ENCODE measurements at places on chromosomes 7 and 10.

- DNase-seq = no peak
These were observed 199.4 kb downstream of the TSPAN12 start for GRCh38 chr7:120658516-120658915.

DNA sequence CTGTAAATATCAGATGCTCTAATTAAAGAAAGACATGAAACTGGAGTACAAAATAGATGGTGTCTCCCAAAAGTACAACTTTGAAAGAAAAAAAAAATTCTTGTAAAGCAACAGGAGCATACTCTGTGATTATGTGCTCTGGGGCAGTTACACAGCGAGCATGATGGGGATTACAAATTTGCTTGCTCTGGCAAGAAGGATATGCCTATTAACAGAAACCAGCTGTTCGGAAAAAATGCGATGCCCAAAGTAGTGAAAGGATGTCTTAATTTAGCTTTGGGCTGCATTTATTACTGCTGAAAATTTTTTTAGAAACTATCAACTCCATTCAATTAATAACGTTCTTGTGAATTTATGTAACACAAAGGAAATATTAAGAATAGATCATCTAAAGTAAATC is 256.9 kb upstream of the TPK1 start:
- DNase-seq = no peak

- DNase-seq = no peak
These were observed 178.6 kb downstream of the GATA3 start for GRCh38 chr10:8233049-8233448.

DNA sequence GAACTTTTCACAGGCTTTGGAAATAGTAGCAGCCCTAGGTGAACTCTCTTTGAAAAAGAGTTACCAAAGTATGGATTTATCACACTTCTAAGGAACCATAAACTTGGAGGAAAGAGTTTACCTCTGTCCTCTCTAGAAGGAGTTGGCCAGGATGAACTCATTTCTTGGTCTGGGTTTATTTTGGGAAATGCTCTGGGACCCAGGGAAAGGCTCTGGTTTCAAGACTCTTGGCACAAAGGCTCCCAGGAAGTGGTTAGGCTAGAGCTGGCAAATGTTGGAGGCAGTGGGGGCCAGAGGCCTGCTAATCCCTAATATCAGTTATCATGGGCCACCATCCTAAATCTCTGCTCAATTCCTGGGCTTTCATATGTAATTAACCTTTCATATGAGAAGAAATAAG is 36.3 kb upstream of the CDK6 start:
- DNase-seq = no peak

DNA sequence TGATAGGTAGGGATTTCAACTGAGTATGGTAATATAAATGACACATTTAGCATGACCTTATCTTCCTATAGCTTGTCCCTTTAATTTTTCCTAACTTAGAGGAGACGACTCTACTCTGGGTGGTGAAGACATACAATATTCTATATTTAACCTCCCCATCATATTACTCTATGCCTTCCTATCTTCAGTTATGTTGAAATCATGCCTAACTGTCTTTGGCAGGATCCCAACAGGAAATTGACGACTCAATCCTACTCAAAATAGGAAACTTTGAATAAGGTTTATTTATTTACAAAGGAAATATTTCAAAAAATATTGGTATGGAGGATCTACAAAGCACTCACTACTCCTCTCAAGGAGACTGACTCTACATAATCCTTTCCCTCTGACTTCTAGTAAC is 24.1 kb upstream of the SEMA3A start:
- no peak for DNase-seq

DNA sequence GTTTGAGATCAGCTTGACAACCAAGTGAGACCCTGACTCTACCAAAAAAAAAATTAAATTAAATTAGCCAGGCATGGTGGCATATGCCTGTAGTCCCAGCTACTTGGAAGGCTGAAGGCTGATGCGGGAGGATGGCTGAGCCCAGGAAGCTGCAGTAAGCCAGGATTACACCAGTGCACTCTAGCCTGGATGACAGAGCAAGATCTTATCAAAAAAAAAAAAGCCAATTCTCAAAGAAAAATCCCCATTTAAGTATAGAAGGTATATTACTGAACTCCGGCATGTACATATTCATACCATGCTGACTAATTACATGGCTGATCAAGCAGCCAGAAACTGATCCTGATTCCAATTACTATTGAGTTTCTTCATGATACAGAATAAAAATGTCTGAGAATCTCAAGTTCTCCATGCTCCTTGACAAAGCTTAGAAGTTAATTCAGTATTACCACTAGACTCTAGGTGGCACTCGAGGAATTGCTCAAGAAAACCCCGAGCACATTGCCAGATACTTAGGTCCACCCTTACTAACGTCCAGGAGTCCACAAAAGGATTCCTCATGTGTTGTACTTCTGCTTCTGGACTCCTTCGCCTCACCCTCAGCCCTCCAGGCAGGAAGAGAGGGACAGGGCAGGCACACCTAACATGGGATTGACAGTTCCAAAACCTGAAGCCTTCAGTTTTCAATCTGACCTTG is 148.9 kb downstream of the PARD3 start:
- no peak for DNase-seq

- no peak for DNase-seq
These were observed 184.6 kb downstream of the HIBADH start for GRCh38 chr7:27478084-27478483.

- no peak for DNase-seq
These were observed 132.3 kb upstream of the ANK3 start for GRCh38 chr10:60521974-60522405.

DNA sequence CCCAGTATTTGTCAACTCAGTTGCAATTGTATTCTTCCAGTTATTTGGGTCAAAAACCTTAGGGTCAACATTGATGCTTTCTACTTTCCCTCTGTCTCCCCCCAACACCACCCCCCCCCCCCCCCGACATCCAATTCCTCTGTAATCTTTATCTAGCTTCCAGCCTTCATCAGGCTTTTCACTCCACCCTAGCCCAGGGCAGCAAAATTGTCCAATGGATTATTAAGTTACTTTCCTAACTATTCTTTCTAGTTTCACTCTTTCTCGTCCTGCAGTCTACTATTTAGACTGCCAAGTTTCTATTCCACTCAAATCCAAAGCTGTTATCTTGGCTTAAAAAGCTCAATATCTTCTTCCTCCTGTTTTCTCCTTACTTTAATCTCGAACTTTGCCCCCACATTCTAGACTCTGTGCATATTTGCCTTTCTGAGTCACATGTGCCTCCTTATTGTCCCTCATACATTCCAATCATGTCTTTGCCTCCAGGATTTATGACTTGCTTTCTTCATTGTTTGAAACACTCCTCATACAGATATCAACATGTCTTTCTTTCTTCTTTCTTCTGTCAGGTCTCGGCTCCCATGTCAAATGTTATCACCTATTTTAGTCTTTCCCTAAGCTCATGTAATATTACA is 196.6 kb upstream of the TMEM196 start:
- DNase-seq = no peak

DNA sequence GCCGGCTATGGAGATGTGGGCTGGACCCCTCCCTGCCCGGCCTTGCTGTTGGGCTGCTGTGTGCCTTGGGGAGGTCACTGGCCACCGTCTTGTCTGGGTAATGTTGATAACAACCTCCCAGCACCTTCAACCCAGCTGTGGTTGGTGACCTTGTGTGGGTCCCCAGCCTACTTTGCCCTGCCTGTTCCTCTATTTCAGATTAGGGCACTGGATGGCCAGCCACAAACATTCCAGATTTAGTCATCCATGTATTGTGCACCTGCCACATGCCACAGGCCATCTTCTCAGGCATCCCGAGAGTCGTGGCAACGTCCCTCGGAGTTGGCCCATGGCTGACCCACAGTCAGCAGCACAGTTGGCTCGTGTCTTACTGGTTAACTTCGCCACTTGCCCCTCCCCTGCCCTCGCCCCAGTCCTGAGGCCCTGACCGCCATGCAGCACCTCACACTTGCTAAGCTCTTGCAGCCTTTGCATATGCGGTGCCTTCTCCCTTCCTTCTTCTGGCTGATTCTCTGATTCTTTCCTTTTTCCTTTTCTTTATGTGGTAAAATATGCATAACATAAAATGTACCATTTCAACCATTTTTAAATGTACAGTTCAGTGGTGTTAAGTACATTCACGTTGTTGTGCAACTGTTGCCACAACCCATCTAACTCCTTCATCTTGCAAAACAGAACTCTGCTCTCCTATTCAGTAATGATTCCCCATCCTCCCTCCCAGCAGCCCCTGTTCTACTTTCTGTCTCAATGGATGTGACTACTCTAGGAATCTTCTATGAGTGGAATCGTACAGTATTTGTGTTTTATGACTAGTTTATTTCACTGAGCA is 60.6 kb downstream of the PRF1 start:
- no peak for DNase-seq

DNA sequence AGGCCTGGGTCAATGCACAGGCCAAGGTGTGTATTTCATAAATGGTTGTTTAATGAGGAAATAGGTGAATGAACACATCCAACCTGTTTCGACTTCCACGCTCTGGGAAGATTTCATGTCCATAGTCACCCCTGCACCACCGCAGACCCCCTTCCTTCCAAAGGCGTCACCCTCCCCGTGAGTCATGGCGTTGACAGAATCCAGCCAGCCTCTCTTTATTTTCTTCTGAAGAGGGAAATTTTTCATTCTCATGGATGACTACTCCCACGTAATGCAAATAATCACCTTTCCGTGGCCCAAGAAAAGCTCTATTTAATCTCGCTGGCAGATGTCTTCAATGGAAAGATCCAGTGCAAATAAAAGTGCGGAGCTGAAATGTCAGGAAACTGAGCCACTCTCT is 75.3 kb upstream of the FOXK1 start:
- DNase-seq = no peak

- no peak for DNase-seq
These were observed 39.8 kb downstream of the RCC1L start for GRCh38 chr7:75033826-75034225.

DNA sequence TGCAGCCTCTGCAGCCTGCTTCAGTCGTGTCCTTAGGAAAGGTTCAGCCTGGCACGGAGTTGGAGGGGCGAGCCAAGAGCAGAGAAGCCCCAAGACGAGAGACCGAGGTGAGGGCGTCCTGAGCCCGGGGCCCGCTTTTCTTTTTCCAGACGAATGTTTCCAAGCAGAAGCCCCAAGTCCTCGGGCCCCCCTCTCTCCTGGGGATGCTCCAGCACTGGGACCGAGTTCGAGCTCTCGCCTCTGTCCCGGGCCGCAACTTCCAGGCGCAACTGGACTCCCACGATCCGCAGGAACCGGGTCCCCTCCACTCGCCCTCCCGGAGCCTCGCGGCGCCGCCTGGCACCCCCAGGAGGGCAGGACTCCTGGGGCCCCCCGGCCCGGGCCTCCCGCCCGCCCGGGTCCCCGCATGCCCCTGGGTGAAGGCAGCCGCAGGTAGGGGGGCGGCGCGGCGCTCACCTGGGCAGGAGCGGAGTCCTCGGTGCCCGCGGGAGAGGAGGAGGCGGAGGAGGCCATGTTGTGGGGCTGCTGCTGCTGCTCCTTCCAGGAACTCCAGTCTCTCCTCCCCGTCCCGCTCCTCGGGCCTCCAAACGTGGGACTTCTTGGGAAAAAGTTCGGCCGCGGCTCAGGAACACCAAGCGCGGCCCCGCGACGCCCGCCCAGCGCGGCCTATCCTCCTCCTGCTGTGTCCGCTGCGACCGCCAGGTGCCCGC is 45.3 kb upstream of the CDK1 start:
- DNase-seq = no peak

GRCh38 chr10:121843379-121843778 is 84.5 kb downstream of the ATE1 start:
- DNase-seq = no peak

DNA sequence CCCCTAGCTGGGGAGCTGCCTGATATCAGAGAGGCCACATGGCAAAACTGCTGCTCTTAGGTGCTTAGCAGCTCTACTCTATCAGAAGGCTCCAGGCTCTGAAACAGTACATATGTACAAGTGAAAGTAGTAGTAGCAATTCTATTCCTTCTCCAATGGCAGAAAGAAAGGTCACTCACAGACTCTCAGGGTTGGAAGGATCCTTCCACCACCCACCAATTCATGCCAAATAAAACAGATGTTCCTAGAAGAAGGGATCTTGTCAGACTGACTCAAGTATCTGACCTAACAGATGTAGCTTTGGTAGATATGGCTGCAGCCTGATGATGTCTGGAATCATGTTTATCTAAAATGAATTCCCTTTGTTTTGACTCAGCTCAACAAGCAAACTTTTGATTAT is 8.0 kb upstream of the ALDH18A1 start:
- DNase-seq = no peak

GRCh38 chr10:101888251-101888949 is 44.8 kb upstream of the KCNIP2 start:
- DNase-seq = no peak

GRCh38 chr7:109868215-109868860 is 1222.6 kb upstream of the LRRN3 start:
- no peak for DNase-seq

DNA sequence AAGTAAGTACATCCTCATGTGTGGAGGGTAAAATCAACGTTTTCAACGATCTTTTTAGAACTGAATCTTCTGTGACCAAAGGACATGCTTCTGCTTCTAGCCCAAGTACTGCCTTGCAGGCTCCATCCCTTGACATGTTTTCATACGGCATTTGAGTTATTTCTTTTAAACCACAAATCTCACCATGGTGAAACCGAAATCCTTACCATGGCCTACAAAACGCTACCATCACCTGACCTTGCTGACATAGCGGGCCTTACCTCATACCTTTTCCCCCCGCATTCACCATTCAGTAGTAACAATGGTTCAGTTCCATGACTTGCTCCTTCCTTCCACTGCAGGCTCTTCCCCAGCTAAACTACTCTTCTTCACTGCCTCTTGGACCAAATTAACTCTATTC is 3.5 kb downstream of the RNF216 start:
- peak; percentile 5 for DNase-seq

GRCh38 chr7:142804728-142805207 is 34.0 kb downstream of the PRSS2 start:
- no peak for DNase-seq

GRCh38 chr7:150898475-150899011 is 46.2 kb downstream of the AOC1 start:
- DNase-seq = peak; percentile 62

DNA sequence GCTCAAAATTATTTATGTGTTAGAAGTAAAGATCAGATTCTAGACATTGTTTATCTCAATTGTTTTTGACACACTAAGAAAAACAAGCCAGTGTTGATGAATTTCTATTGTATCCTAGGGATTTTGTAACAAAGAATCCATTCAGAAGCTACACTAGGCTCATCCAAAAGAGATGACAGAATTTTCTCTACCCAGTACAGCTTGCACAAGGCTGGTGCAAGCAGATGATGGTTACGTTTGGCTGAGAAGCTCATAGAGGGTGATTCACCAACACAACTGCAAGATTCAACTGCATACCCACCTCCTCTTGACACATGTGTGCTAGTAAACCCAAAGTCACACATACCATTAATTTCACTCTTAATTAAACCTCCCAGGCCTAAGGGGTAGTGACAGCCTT is 20.8 kb downstream of the GRM3 start:
- DNase-seq = no peak
